ENCODE measurements at places on chromosomes 7 and 10.

DNA sequence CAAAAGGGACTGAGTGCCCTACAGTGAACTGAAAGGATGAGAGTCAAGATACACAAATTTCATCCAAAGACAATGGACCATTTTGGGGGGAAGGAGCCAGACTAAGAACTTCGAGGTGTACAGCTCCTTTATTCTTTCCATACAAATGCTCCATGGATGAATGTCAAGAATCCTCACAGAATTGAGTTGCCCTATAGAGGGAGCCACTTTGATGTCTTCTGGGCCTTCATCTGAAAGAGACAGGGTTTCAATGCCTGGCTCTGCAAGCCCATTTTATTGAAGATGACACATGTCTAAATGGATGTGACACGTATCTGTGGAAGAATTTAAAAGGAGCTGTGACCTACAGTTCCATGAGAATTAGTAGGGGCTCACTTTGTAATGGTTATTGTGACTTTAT, 32.0 kb upstream of the NRG3 start:
- no peak overlapping the region for H3K27ac ChIP-seq
- no peaks in the 10 kb centered on the region for H3K27me3 ChIP-seq
- no peak overlapping the region for H3K4me3 ChIP-seq
- no peaks in the 10 kb centered on the region for H3K36me3 ChIP-seq

- DNase-seq: no peak
- H3K27me3 ChIP-seq: no peaks in the 10 kb centered on the region
- H3K4me3 ChIP-seq: no peak overlapping the region
- H3K36me3 ChIP-seq: no peaks in the 10 kb centered on the region
- H3K4me1 ChIP-seq: peaks cover 41% of the 10 kb centered on the region
Observed at GRCh38 chr10:29643771-29644501, 9.2 kb upstream of the SVIL start.

DNA sequence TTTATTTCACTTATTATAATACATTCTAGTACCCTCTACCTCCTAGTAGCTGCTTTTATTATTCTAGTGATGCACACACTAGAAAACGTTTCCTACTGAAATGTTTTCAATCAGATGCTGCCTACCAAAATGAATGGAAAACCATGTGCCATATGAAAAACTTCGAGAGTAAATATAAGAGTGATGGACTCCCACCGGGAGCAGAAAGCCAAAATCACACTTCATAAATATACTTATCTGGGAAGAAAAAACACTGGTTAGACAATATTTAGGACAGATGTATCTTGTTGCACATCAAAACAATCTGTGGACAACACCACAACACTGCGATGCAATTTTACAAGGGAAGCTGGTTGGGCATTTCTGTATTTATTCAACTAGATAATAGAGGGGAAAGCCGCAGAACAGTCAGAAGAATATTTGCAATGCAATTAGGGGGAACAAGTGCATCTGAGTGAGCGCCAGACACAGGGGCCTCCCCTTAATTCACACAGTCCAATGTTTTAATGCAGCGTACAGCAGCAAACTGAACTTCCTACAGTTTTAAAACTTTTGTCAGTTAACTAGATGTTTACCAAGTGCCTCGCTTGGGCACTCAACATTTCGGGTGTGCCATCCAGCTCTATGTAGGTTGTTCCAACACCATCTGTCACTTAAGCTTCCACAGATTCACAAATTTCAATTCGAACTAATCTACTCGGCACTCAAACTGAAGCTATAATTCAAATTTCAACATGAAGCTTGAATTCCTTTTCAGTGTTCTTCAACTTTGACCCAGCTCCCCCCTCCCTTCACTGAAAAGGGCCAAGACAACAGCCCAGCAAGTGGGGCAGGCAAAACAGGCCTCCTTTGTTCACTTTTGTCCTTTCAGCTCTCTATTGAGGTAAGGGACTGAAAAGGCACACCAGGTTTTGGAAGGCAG, 7.4 kb downstream of the NRCAM start:
- H3K4me1 ChIP-seq: no peaks in the 10 kb centered on the region
- H3K27me3 ChIP-seq: peaks cover 4% of the 10 kb centered on the region
- DNase-seq: no peak
- no peak overlapping the region for H3K4me3 ChIP-seq

- no peak overlapping the region for H3K27ac ChIP-seq
- H3K36me3 ChIP-seq: no peaks in the 10 kb centered on the region
- no peaks in the 10 kb centered on the region for H3K27me3 ChIP-seq
- DNase-seq: no peak
Observed at GRCh38 chr7:485188-486081, 34.2 kb downstream of the PDGFA start.

- no peak overlapping the region for H3K27ac ChIP-seq
- no peak for DNase-seq
- H3K4me1 ChIP-seq: no peaks in the 10 kb centered on the region
- H3K36me3 ChIP-seq: no peaks in the 10 kb centered on the region
- no peak overlapping the region for H3K4me3 ChIP-seq
Observed at GRCh38 chr7:46015107-46015868, 94.2 kb upstream of the IGFBP3 start.

DNA sequence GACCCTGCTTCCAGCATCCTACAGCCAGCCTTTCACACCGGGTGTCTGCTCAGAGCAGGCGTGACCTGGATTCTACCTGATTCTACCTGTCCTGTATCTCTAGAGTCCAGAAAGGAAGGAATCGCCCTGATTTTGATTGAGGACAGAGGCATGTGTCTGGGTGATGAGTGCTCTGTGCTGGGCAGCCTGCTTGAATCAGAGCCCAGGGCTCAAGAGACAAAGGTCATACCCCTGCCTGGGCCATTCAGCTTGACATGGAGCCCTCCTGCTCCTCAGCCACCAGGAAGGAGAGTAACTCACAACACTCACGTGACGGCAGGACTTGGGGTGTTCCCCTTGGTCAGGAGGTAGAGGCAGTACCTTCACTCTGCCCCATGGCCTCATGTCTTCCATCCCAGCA, 11.2 kb downstream of the GAD2 start:
- H3K4me1 ChIP-seq: no peaks in the 10 kb centered on the region
- H3K4me3 ChIP-seq: no peak overlapping the region
- no peaks in the 10 kb centered on the region for H3K27me3 ChIP-seq
- DNase-seq: no peak
- H3K36me3 ChIP-seq: no peaks in the 10 kb centered on the region

- H3K36me3 ChIP-seq: peaks cover 6% of the 10 kb centered on the region
- H3K4me3 ChIP-seq: peak overlapping the region; percentile 69
- no peaks in the 10 kb centered on the region for H3K4me1 ChIP-seq
- H3K27me3 ChIP-seq: no peaks in the 10 kb centered on the region
- H3K27ac ChIP-seq: no peak overlapping the region
Observed at GRCh38 chr7:98210513-98211220, 572 bp upstream of the BHLHA15 start.

GRCh38 chr7:40697653-40698052, 562.8 kb downstream of the SUGCT start:
- no peaks in the 10 kb centered on the region for H3K27me3 ChIP-seq
- DNase-seq: no peak
- H3K27ac ChIP-seq: no peak overlapping the region

DNA sequence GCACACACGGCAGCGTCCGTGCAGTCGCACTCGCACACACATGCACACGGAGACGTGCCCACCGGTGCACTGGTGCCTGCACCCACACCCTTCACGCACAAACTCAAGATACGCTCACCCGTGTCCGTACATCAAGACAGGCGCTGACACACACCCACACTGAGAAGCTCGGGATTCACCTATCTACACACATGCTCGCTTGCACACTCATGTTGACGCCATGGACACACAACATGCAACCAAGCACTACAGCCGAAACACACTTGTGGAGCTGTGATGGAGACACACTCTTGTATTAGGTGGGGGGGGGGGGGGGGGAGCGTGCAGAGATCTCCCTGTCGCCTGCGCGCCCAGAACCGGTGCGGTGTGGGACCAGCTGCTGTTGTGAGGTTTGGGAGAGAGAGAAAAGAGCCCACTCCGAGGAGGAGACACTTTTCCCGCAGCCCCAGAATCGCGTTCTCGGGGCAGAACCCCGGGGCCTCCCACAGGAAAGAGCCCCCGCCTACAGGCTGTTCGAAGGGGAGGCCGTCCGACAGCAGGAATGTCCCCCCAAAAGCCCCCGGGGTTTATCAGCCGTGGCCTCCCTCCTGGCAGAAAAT, 605 bp upstream of the NFKB2 start:
- H3K4me3 ChIP-seq: peak overlapping the region; percentile 87
- no peak for DNase-seq
- H3K36me3 ChIP-seq: no peaks in the 10 kb centered on the region
- peaks cover 15% of the 10 kb centered on the region for H3K4me1 ChIP-seq

DNA sequence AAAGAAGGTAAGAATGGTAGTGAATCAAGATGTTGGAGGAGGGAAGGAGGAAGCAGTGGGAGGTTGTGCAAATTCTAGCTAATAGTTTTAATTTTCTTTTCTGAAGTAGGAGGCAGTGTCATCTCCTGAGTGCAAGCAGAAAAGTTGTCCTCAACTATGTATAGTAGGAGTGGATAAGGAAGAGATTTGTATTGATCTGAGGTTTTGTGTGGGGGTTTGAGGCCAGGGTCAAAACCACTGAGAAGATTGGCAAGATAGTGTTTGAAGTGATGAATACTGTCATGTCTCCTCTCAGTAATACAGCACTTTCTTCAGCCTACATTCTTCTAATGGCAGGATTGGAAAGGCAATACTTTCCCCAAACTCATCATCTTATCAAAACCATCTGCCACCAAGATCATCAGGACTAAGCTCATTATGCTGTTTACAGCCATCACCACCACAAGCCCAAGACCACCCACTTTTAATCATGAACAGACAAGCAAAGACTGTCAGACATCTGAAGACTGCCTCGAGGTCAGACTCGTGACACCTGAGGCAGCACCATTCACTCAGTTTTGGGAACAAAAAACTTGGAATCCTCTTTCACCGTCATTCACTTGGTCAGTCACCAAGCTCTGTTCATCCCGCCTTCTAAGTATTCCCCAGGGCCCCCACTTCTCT, 1.5 kb upstream of the MIOS start:
- H3K4me1 ChIP-seq: peaks cover 11% of the 10 kb centered on the region
- H3K27me3 ChIP-seq: no peaks in the 10 kb centered on the region
- H3K4me3 ChIP-seq: no peak overlapping the region
- H3K36me3 ChIP-seq: no peaks in the 10 kb centered on the region
- H3K27ac ChIP-seq: no peak overlapping the region

GRCh38 chr10:101888251-101888949, 44.8 kb upstream of the KCNIP2 start:
- no peak overlapping the region for H3K27ac ChIP-seq
- H3K4me1 ChIP-seq: no peaks in the 10 kb centered on the region
- DNase-seq: no peak
- H3K27me3 ChIP-seq: no peaks in the 10 kb centered on the region
- H3K36me3 ChIP-seq: no peaks in the 10 kb centered on the region

GRCh38 chr10:48796713-48797245, 112.1 kb downstream of the WDFY4 start:
- DNase-seq: no peak
- H3K4me1 ChIP-seq: peaks cover 6% of the 10 kb centered on the region
- H3K4me3 ChIP-seq: no peak overlapping the region
- H3K27me3 ChIP-seq: no peaks in the 10 kb centered on the region
- H3K27ac ChIP-seq: no peak overlapping the region

DNA sequence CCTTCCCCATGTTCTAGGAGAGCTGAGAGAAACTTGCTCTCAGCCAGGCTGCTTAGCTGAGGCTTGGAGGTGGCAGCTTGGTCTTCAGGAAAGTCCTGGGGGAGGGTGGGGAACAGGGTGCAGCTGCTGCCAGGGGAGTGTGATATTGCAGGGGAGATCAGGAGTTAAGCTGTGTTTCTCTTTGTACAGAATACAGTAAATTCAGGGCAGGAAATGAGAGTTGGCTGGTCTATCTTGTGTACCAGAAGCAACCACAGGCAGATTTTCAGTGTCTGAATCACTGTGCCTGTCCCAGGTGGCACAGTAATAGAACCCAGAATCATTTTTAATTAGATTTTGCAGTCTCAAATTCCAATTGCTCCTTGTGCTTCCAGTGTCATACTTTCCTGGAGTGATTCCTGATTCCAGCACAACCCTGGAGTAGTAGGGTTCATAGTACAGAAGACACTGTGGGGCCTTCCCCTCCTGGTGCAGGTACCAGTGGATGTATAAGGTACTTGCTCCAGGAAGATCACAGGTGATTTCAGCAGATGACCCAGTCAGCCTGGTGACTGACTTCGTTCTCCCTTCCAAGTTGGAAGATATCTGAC, 94.0 kb upstream of the TARP start:
- no peak overlapping the region for H3K27ac ChIP-seq
- no peaks in the 10 kb centered on the region for H3K27me3 ChIP-seq
- no peak for DNase-seq
- no peak overlapping the region for H3K4me3 ChIP-seq
- no peaks in the 10 kb centered on the region for H3K36me3 ChIP-seq

- peak overlapping the region; percentile 96 for H3K27ac ChIP-seq
- peaks cover 70% of the 10 kb centered on the region for H3K4me1 ChIP-seq
- peak overlapping the region; percentile 61 for H3K4me3 ChIP-seq
Observed at GRCh38 chr7:43647673-43648472, 65.0 kb downstream of the STK17A start.

GRCh38 chr10:72540193-72540807, 85.6 kb downstream of the MICU1 start:
- H3K36me3 ChIP-seq: no peaks in the 10 kb centered on the region
- H3K4me3 ChIP-seq: no peak overlapping the region
- DNase-seq: no peak
- H3K4me1 ChIP-seq: peaks cover 6% of the 10 kb centered on the region
- no peak overlapping the region for H3K27ac ChIP-seq
- no peaks in the 10 kb centered on the region for H3K27me3 ChIP-seq

DNA sequence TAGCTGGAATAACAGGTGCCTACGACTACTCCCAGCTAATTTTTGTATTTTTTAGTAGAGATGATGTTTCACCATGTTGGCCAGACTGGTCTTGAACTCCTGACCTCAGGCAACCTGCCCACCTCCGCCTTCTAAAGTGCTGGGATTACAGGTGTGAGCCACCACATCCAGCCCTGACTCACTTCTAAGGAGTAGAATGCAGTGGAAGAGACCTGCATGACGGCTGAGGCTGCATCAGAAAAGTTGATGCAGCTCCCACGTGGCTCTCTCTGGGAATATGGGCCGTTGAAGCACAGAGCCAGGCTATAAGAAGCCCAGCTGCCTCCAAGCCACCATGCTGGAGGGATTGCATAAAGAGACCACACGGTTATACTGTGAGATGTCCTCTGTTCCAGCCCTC, 21.6 kb upstream of the ASL start:
- no peak for DNase-seq
- H3K4me1 ChIP-seq: no peaks in the 10 kb centered on the region
- no peaks in the 10 kb centered on the region for H3K36me3 ChIP-seq
- no peaks in the 10 kb centered on the region for H3K27me3 ChIP-seq

- no peaks in the 10 kb centered on the region for H3K36me3 ChIP-seq
- no peaks in the 10 kb centered on the region for H3K27me3 ChIP-seq
- no peaks in the 10 kb centered on the region for H3K4me1 ChIP-seq
Observed at GRCh38 chr7:7099584-7100014, 82.7 kb upstream of the C1GALT1 start.

DNA sequence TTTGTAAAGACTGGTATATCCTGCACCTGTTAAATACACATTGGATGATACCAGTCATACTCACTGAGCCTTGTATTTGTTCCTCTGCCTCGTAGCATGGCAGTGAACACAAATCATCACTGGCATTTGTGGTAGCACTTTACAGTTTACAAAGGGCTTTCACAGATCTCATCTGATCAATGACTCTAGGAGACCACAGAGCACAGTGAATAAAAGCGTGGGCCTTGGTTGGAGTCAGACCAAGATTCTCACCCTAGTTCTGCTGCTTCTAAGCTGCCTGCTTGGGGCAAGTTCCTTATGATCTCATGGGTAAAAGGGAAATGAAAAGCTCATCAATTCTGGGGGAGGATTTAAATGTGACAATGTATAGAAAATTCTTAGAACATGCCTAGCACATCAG, 129.9 kb upstream of the AGK start:
- H3K4me3 ChIP-seq: no peak overlapping the region
- H3K36me3 ChIP-seq: no peaks in the 10 kb centered on the region
- no peaks in the 10 kb centered on the region for H3K27me3 ChIP-seq
- no peak for DNase-seq

All from thoracic aorta (tissue), 2 donors.